ENCODE measurements at places on chromosomes 4 and X. TPM values are rescaled to one million over a fixed set of nuclear protein-coding genes. Genes with fewer than 3 reads are reported as not detected.

The TNIP2 gene
- 43.4 TPM for total RNA-seq

The CSAG3 gene
- total RNA-seq = not detected

The CT83 gene
- not detected for total RNA-seq

The SERPINA7 gene
- not detected for total RNA-seq

The MAGEA4 gene
- total RNA-seq = not detected

The FGFRL1 gene
- total RNA-seq = 25.2 TPM

The TMEM156 gene
- total RNA-seq = 1.2 TPM

The NSG1 gene
- 1.5 TPM for total RNA-seq

The KLB gene
- total RNA-seq = 0.87 TPM

- H3K4me1 ChIP-seq = no peaks in the 10 kb centered on the region
- no peak for DNase-seq
- no peaks in the 10 kb centered on the region for H3K36me3 ChIP-seq
Observed at GRCh38 chr4:89175611-89176010, 64.3 kb downstream of the TIGD2 start.

DNA sequence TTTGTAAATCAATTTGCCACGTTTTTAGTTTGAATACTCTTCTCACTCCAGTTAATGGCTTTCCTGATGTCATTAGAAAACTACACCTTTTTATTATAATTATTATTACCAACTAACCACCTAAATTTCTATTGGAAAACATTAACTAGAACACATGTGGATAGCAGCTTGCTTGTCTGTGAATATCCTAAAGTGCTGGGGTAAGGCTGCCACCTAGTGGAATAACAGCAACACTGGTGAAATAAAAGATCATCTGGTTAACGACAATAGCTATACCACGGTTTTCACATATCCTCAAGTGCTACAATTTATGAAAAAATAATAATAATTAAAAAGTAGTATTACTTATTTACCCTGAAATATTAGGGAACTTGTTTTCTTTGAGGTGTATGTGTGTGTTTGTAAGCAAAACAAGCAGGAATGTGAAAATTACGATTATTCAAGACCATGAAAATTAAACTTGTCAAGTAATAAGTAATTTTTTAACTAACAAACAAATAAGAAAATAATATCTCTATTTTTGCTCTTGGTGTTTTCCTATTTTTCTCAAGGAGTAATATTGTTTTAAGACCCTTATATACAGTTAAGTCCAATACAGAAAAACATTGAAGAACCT, 130.1 kb upstream of the TECRL start:
- H3K27me3 ChIP-seq = no peaks in the 10 kb centered on the region
- H3K4me3 ChIP-seq = no peak overlapping the region
- H3K36me3 ChIP-seq = no peaks in the 10 kb centered on the region
- H3K27ac ChIP-seq = no peak overlapping the region

DNA sequence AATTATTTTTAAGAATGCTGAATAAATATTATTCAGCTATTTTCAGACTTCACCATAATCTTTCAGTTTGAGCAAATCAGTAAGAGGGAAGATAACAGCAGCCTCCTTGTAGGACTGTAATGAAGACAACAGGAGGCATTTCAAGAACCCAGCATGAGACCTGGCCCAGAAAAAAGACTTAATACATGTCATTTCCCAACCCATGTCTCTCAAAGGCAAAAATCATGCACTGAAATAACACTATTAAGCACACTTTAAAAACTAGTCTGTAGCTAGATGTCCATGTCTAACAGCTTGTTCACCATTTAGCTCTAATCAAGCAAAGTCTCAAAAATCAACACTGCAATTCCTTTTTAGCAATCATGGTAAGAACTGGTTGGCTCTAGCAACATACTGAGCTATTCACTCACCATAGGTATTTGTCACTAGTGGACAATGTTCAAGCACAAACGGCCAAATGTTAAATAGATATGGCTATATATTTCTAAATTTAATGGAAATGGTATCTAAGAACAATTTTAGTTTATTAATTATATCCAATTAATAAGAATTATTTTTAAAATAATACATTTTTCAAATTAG, 109.9 kb downstream of the WDFY3 start:
- DNase-seq = no peak
- H3K27ac ChIP-seq = no peak overlapping the region
- no peaks in the 10 kb centered on the region for H3K4me1 ChIP-seq
- no peak overlapping the region for H3K4me3 ChIP-seq
- H3K36me3 ChIP-seq = peaks cover 17% of the 10 kb centered on the region

DNA sequence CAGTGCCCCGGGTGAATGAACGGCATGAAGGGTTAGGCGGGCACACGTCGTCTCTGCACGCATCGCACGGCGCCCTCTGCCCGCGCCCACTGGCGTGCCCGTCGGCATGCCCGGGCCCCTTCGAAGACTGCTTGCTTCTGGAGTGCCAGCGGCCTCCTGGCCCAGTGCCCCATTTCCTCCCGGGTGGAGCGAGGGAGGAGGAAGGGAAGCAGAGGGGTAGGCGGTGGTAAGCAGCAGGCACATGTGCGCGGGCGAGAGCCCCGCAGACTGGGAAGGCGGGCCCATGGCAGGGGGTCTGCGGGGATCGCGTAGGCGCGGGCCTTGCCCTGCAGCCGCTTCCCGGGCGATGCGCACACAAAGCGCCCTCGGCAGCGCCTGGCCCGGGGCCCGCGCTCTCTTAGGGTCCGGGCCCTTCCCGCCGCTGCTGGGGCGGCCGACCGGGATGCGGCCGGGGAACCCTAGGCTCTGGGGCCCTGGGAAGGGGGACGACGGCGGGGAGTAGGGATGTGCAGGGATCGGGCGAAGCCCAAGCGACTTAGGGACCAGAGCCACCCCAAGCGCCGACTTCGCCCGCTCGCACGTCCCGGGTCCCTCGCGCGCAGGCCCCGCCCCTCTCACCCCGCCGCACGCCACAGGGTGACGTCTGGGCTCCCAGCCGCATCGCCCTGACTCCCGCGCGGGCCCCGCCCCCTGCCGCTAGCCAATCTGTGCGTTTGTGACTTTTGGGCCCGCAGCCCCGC, 866 bp upstream of the EMD start:
- H3K27ac ChIP-seq = peak overlapping the region; percentile 90
- no peaks in the 10 kb centered on the region for H3K36me3 ChIP-seq
- H3K4me1 ChIP-seq = peaks cover 7% of the 10 kb centered on the region
- peak; percentile 86 for DNase-seq

GRCh38 chr4:53365121-53365485, 758 bp downstream of the SCFD2 start:
- no peaks in the 10 kb centered on the region for H3K36me3 ChIP-seq
- peaks cover 22% of the 10 kb centered on the region for H3K4me1 ChIP-seq
- no peaks in the 10 kb centered on the region for H3K27me3 ChIP-seq
- H3K4me3 ChIP-seq = peak overlapping the region; percentile 99
- no peak for DNase-seq

- H3K4me1 ChIP-seq = no peaks in the 10 kb centered on the region
- no peak overlapping the region for H3K27ac ChIP-seq
- no peaks in the 10 kb centered on the region for H3K27me3 ChIP-seq
- DNase-seq = no peak
- no peaks in the 10 kb centered on the region for H3K36me3 ChIP-seq
Observed at GRCh38 chr4:26542991-26543390, 40.9 kb upstream of the TBC1D19 start.

DNA sequence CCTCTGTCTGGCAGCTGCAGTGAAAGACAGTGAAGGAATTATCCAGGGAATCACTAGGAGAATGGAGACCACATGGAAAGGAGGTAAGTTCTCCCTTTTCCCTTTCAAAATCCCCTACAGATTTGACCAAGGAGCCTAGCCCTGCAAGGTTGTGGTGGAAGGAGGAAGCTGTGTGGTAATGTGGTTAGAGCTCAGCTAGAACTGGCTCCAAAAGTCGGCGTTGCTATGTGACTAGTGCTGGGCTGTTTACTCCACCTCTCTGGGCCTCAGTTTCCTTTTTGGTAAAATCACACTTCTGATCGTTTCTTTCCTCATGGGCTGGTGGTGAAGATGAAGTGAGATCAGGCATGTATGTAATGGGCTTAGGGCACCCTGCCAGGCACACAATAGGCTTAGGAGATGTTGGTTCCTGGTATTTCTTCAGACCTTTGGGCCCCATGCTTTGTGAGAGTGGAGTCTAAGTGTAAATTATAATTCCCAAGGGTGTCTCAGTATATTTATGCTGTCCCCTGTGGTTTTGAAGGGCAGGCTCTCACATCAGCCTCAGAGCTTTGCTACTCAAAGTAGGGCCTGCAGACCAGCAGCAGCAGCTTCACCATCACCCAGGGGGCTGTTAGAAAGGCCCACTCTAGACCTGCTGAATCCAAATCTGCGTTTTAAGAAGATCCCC, 183.7 kb upstream of the BCOR start:
- H3K4me1 ChIP-seq = no peaks in the 10 kb centered on the region
- no peaks in the 10 kb centered on the region for H3K36me3 ChIP-seq
- no peaks in the 10 kb centered on the region for H3K27me3 ChIP-seq
- H3K4me3 ChIP-seq = no peak overlapping the region

- no peaks in the 10 kb centered on the region for H3K27me3 ChIP-seq
- no peak for DNase-seq
- H3K4me1 ChIP-seq = no peaks in the 10 kb centered on the region
- H3K4me3 ChIP-seq = no peak overlapping the region
- no peak overlapping the region for H3K27ac ChIP-seq
Observed at GRCh38 chrX:11210415-11210801, 82.8 kb upstream of the AMELX start.

GRCh38 chrX:110146521-110146920, 143.6 kb downstream of the TMEM164 start:
- H3K4me3 ChIP-seq = no peak overlapping the region
- no peaks in the 10 kb centered on the region for H3K36me3 ChIP-seq
- no peak overlapping the region for H3K27ac ChIP-seq
- H3K4me1 ChIP-seq = no peaks in the 10 kb centered on the region
- DNase-seq = no peak
- H3K27me3 ChIP-seq = no peaks in the 10 kb centered on the region

DNA sequence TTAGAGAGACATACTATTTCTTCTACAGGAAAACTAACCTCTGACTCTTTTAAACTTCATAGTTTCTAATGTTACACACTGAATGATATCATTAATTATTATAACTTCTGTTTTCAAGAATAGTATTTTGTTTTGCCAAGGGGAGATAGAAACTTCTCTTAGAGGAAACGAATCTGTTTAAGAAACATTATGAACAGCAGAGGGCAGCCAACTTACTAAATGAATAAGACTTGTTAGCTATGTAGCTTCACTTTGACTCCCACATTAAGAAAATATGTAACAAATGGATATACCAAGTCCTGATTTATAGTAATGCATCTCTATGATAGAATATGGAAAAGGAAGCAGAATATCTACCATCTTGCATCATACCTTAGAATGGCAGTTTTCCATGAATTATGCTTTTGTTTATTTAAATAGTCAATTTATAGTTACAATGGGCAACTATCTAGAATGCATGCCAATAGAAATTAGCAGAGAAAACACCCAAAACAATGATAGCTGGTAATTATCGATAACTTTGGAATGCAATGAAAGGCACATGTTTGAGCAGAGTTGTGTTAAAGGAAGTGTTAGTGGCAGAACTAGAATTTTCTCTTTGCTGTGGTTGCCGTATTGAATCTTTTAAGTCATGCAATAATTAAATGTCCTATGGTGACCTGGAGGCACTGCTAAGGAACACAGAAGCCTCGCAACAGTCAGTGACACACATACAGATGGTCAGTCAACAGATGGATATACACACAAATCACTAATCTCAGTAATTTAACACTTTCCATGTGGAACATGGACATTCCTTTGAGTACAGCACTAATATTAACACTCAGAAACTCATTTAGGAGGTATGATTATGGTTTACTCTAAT, 105.7 kb upstream of the PDLIM3 start:
- no peak overlapping the region for H3K27ac ChIP-seq
- no peak for DNase-seq
- H3K4me1 ChIP-seq = no peaks in the 10 kb centered on the region
- no peaks in the 10 kb centered on the region for H3K27me3 ChIP-seq
- H3K4me3 ChIP-seq = no peak overlapping the region
- no peaks in the 10 kb centered on the region for H3K36me3 ChIP-seq

DNA sequence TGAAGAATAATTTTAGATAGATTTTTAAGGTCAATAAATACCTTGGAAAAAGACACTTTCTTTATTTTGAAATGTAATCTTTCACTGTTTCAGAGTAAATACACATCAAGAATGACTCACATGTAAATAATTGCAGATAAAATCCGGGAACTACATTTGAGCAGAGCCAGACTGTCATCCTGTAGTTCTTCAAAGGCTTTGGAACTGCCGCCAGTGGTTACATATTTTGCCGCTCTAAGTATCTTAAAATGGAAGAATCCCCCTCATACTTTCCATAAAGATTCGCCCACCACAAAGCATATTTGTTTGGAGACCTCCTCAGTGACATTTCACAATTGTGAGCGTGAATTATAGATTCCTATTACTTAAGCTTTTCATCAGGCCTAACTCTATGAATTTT, 607.8 kb upstream of the ZFP42 start:
- no peaks in the 10 kb centered on the region for H3K36me3 ChIP-seq
- H3K27me3 ChIP-seq = no peaks in the 10 kb centered on the region
- H3K4me3 ChIP-seq = no peak overlapping the region

- no peaks in the 10 kb centered on the region for H3K27me3 ChIP-seq
- DNase-seq = no peak
- H3K4me1 ChIP-seq = no peaks in the 10 kb centered on the region
- H3K27ac ChIP-seq = no peak overlapping the region
- no peaks in the 10 kb centered on the region for H3K36me3 ChIP-seq
Observed at GRCh38 chrX:79443121-79443520, 76.0 kb upstream of the ITM2A start.

- H3K4me1 ChIP-seq = no peaks in the 10 kb centered on the region
- no peaks in the 10 kb centered on the region for H3K27me3 ChIP-seq
- H3K36me3 ChIP-seq = peaks cover 28% of the 10 kb centered on the region
- no peak for DNase-seq
- no peak overlapping the region for H3K4me3 ChIP-seq
Observed at GRCh38 chr4:102678107-102678506, 82.7 kb downstream of the MANBA start.

DNA sequence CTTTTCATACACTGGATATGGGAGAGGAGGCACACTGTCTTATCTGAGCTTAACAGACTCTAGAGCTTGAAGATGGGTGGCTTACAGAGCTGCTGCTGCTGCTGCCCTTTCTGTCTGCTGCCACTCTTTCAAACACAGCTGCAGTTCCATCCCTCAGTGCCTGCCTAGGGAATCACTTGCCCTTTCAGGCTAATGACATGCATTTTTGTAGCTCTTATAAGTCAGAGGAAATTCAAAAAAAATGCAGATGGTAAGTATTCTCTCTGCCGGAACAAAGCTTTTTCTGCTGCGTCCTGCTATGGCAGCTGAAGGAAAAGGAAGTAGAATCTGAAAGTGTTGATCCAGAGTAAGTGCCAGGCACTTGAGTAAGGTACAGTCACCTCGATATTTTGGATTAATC, 460.4 kb upstream of the DIAPH2 start:
- no peak for DNase-seq
- no peak overlapping the region for H3K27ac ChIP-seq
- H3K36me3 ChIP-seq = no peaks in the 10 kb centered on the region
